CD4-positive, alpha-beta T cell treated with Interleukin-4 for 4 hours (primary cell): ENCODE measurements at places on chromosomes 13 and 19.

GRCh38 chr13:33218426-33218825, 67.1 kb downstream of the STARD13 start:
- DNase-seq = no peak

GRCh38 chr19:42280815-42281145, 11.7 kb downstream of the CIC start:
- DNase-seq = no peak

DNA sequence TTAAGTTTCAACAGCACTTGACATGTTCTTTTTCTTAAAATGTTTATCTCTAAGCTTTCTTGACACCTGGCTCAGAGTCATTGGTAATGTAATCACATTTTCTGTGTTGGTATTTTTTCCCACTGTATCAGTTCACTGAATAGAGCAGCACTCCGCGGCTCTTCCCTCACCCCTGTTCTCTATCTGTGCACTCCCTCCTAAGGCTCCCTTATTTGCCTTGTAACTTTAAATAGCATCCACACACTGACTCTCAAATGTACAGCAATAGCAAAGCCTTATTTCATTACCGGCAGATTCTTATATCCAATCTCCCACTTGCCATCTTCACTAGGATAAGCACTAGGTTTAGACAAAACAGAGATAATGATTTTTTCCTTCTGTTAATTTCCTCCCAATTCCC, 935.5 kb upstream of the SLC10A2 start:
- no peak for DNase-seq

DNA sequence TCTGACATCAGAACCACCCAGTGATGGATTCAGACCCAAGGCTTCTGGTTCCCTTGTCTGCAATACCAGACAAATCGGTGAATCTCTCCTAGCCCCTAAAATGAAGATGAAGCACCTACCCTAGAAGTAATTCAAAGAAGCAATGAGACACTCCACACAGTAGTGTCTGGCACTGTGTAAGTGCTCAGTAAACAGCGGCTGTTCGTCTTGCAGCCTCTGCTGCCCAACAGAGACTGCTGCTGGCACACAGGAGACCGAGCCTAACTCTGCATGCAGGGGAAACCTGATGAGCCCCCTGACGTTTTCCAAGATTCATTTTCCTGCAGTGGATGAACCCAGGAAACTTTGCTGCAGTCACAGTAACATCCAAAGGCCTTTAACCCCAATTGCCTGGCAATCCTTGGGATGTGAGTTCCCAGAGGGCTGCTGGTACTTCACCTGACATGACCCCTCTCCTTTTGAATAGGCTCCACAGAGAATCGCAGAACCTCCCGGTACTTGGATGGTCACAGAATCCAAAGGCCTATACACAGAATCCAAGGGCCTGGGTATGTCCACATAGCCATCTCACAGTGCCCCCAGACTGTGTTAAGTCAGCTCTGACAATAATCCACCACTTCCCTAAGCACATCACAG, 6.7 kb downstream of the MED26 start:
- DNase-seq = no peak

DNA sequence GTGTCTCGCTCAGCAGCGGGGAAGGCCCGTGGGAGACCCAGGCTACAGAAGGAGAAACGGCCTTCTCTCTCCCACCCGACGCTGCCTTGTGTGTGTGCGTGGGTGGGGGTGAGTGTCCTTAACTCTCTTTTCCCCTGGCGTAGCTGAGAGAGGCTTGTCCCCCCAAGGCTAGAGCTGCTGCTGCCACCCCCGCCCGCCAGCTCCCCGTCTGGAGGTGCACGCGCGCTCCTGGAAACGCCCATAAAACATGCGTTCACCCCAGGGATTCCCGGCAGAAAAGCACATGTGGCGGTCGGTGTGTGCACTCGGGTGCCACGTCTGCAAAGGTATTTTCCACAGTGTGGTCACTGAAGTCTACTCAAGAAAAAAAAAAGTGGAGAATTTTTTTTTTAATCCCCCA, 36.1 kb downstream of the GADD45B start:
- DNase-seq = no peak

DNA sequence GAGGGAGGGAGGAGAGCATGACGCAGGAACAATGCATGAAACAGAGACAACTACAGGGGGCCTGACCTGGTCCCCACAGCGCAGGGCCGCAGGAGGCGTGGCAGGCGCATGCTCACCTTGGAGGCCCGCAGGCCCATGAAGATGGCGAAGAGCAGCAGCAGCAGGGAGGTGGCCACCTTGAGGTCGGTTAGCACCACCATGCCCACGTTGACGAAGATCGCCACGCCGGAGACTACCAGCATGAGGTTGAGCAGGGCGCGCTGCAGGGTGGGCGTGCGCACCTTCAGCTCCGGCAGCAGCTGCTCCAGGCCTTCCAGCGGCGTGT, 17.0 kb downstream of the EMP3 start:
- DNase-seq = no peak

DNA sequence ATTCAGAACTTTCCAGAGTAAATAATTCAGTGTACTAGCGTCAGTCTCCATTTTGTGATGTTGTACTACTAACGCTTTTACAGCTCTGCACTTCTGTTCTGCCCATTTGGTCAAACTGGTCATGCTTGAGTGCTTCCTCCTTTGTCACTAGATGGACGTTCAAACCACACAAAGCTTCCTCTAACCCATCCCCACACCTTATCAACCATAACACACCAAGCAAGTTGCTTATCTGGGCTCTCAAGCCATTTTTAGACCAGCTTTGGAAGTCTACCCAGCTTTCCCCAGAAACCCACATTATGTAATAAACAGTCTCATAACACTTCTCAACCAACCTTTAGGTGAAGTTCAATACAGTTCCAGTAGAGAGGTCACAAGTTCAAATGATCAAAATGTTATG, 2.3 kb upstream of the ZNF347 start:
- DNase-seq = no peak

DNA sequence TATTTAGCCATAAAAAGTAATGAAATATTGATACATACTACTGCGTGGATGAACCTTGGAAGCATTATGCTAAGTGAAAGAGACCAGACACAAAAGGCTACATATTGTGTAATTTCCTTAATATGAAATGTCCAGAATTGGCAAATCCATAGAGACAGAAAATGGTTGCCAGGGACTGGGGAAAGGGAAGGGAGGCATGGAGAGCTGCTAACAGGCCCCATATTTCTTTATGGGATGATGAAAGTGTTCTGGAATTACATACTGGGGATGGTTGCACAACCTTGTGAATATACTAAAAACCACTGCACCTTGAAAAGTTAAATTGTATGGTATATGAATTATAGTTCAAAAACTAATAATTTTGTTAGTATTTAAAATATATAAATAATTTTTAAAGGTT, 3.6 kb downstream of the IFT88 start:
- DNase-seq = no peak

GRCh38 chr19:708154-709143, at the start of gene PALM:
PALM (plus strand) TSS chr19:708935; CDS start chr19:709147, 212 bp downstream.
- DNase-seq = no peak

GRCh38 chr13:33377825-33378224, 92.3 kb upstream of the STARD13 start:
- DNase-seq = no peak

DNA sequence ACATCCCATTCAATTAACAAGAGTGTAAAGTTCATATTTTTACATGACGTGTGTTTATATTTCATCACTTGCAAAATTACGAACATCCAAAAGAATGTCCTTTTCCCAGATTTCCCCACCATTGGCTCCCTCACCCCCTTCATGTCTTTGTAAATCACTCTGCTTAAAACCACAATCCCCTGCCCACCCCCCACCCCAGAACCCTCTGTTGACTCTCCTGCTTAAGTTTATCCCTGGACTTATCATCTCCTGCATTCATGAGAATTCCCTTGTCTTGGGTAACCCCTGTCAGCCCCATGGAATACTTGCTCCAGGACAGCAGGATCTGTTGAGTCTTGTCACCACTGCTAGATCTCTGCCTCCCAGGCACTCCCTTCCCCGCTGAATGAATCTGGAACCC, 109.9 kb downstream of the COL4A1 start:
- no peak for DNase-seq

DNA sequence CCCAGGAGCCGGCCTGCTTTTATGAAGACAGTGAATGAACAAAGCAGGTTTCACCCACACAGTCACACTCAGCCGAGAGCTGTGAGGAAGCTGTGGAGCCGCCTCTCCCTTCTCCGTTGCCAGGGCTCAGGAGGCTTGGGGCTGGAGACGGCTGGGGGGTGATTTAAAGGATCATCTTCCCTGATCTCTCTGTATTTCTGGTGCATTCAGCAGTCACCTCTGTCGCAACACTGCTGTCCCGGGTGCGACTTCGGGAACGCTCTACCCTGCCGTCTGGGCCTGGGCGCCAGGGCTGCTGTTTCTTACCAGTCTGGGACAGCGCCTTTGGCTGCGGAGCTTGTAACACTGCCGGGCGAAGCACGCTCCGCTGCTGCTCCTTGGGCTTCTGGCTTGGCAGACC, 18.1 kb downstream of the CAPS start:
- no peak for DNase-seq

- DNase-seq = no peak
These were observed 309.5 kb downstream of the MTUS2 start for GRCh38 chr13:29129616-29130015.
